ENCODE measurements at places on chromosomes 1 and 21.

- DNase-seq, result no peak
Measured at GRCh38 chr21:21907271-21907670, 909.1 kb downstream of the NCAM2 start.

DNA sequence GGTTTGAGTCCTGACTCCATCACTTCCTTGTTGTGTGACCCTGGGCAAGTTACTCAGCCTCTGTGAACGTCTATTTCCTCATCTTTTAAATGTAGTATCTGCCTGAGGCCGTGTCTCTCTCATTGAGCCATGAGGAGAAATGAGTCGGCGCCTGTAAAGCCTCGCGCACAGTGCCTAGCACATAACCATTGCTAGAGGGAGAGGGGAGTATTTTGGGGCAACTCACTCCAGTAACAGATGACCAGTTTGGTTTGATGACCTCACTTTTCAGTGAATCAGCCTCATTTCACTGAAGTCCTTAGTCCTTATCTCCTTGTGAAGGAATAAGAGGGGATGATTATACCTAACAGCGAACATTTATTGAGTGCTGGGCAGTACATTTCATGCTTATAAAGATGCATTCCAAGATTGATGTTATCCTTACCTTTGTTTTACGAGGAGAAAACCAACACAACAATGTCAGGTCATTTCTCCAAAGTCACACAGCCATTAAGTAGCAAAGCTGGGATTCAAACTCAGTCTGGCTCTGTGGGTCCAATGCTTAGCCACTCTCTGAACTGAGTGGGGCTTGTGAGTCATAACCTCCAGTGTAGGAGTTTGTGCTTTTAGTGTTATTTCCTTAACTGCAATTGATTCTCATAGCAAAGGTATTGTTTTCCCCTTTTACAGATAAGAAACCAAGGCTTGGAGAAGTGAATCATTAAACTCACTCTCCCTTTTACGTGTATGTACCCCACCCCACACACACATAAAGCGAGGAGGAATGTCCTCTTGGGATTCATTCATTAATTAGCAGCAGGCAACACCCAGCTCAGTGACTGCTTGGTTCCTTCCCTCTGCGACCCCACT lies 25.9 kb downstream of the KCNC4 start:
- no peak for DNase-seq

- DNase-seq, result no peak
Measured at GRCh38 chr1:239527051-239527693, 140.8 kb downstream of the CHRM3 start.

- no peak for DNase-seq
Measured at GRCh38 chr1:83017701-83018100, 981.2 kb downstream of the TTLL7 start.

DNA sequence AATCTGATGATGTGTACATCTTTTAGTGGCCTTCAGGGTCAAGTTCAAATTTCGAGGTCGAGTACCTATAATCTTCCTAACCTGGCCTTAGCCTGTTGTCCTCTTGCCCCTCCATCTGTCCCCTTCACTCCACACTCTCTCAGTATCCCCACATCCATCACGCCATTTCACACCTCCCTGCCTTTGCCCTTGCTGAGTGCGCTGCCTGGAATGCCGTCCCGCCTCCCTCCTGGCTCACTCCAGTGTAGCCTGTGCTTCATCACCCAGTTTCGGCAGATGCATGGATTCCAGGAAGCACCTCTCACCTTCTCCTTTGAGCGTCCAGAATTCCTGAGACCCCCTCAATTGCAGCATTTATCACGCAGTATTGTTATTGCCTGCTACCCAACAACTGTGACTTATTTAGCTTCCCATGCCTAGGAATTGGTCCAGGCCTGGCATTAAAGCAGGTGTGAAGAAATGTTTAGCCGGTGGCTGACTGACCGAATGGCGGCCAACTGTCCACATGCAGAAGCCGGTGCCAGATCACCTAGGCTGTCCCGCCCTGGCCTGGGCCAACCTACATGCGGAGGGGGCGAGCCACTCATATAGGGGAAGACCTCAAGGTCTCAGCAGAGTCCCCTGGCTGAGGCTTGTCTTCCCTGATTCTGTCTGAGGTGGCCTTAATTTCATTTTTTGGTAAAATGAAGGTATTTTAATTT lies 34.5 kb downstream of the MYOM3 start:
- DNase-seq, result no peak

- DNase-seq, result no peak
Measured at GRCh38 chr1:226778657-226779058, 39.6 kb upstream of the ITPKB start.

DNA sequence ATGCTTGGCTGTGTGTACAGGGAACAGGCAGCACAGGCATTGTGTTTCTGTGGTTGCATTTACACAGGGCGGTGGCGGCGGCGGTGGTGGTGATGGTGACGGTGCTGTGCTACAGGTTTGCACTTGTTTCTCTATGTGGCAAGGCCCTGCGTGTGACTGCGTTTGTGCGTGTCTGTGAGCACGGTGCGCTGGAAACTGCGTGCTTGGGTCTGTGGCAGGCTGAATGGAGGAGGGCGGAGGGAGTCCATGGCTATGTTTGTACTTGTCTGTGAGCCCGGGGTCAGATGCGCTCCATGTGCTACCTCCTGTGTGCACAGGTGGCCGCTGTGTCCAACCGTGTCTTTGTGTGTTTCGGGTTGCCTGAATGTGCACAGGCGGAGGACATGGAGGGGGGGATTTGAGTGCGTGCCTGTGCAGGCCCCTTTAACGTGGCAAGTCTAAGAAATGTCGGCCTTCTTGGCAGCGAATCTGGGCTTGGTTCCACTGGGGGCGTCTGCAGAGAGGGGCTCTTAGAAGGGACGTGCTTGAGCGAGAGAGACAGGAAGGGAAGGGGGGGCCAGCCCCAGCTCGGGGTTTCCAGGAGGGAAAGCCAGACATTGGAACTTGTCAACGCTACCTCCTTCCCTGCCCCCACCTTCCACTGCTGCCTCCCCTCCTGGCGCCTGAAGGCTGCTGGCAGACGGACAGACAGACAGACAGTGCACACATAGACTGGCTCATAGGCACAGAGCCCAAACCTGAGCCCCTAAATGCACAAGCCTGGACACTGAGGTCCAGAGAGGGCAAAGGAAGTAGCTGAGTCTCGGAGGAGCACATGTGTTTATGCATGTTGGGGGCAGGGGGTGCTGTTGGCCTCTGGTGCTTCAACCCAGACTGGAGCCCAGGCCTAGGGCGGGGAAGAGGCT lies 32.7 kb upstream of the WASF2 start:
- DNase-seq, result peak; percentile 58

DNA sequence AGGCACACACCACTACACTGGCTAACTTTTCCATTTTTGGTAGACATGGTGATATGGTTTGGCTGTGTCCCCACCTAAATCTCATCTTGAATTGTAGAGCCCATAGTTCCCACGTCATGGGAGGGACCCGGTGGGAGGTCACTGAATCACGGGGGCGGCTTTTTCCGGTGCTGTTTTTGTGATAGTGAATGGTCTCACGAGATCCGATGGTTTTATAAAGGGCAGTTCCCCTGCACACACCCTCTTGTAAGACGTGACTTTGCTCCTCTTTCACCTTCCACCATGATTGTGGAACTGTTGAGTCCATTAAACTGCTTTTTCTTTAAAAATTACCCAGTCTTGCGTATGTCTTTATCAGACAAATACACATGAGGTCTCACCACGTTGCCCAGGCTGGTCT lies 1.3 kb upstream of the FTCD start:
- no peak for DNase-seq

DNA sequence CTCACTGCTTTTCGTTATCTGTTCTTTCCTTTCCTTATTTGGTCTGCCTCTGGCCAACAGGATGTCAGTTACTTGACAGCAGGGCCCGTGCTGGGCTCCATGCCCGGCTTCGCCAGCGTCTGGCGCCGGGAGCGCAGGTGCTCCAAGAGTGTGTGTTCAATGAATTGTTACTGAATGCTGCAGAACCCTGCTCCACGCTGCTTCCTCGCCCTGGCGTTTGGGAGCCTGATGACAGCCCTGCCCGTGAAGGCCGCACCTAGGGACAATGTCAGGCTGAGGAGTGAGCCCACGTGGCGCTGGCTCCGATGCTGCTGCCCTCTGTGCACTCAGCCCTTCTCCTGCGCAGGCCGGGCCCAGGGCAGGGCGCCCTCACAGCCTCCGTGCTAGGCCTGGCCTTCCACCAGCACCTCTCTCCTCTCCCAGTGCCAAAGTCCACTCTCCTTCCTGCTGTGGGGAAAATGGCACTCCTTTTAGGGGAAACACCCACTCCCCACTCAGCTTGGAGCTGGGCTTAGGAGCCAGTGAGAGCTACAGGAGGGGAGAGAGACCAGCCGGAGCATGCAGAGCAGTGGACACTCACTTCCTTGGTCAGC lies 51.4 kb downstream of the ACBD3 start:
- DNase-seq, result no peak

GRCh38 chr1:3522564-3523265 lies 68.2 kb downstream of the ARHGEF16 start:
- no peak for DNase-seq

DNA sequence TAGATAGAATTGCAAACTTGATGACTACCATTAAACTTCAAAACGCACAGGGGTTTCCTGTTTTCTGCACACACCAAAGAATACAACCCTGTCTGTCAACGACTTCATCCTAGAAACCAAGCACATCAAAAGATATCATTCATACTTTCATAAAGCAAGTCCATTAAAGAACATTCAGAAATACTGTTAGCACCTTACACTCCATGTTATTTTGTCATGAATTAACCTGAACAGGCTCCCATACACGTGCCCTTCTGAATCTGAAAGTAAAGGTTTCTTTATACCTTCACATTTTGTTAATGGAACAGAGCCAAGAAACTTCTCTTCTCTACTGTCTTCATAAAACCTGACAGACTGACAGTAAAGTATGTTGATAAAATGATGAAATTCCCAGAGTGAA lies 46.1 kb downstream of the PUM1 start:
- no peak for DNase-seq

DNA sequence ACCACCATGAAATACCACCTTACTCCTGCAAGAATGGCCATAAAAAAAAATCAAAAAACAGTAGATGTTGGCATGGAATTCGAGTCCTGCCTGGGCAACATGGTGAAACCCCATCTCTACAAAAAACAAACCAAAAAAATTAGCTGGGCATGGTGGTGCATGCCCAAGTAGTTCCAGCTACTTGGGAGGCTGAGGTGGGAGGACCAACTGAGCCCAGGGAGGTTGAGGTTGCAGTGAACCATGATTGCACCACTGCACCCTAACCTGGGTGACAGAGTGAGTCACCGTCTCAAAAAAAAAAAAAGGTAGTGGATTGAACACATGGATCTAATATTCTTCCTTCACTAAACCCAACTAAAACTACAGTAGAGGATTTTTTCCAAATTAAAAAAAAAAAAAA lies 125.9 kb downstream of the CCDC185 start:
- no peak for DNase-seq

DNA sequence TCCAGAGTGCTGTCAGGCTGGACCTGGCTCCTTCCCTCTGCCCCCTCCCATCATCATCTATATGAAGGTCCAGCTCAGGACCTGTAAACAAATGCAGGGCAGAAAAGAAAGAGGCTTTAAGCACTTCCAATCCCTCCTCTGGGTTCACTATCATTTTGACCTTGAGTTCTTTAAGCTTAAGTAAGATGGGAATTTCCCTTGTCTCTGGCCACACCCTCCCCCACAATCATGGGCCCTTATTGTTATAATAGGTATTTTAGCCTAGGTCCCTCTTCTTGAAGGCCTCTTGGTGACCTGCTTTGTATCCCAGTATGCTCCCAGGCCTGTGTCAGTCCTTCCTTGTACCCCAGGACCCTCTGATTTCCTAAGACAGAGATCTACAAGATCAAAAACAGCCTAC lies 45.1 kb upstream of the EPS15 start:
- DNase-seq, result no peak

DNA sequence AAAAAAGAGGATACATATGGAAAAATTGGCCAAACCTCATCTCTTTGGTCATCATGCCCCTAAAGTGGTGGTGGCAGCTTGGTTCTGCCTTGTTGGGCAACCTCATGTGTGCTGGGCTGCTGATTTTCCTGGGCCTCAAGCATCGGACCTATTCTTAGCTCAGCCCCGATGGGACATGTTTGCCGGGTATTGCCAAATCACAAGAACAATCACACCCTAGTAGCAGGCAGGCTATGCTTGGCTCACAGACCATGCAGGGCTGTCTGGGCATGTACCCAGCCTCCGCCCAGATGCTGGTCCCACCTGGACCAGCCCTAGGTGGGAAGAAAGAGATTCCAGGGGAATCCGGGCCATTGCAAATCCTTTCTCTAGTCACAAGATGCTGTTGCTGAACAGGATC lies 189.4 kb upstream of the FGGY start:
- no peak for DNase-seq

- no peak for DNase-seq
Measured at GRCh38 chr1:231750296-231750695, 123.7 kb downstream of the DISC1 start.

GRCh38 chr1:150235294-150235851 lies 539 bp downstream of the ANP32E start:
- no peak for DNase-seq

GRCh38 chr1:180208264-180208663 lies 21.8 kb upstream of the LHX4 start:
- no peak for DNase-seq

GRCh38 chr21:46119144-46119636 lies 21.3 kb downstream of the COL6A2 start:
- DNase-seq, result no peak

DNA sequence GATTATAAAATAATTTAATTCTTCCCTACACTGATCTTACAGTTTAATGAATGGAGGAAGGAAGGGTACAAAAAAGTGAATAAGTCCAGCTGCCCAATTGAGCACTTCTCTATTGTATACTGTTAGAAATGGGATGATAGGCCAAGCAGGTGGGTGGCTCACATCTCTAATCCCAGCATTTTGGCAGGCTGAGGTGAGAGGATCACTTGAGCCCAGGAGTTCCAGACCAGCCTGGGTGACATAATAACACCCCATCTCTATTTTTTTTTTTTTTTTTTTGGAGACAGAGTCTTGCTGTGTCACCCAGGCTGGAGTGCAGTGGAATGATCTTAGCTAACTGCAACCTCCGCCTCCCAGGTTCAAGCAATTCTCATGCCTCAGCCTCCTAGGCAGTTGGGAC lies 57.5 kb downstream of the ATP2B4 start:
- DNase-seq, result no peak

- no peak for DNase-seq
Measured at GRCh38 chr1:201140941-201141260, 13.4 kb downstream of the TMEM9 start.

DNA sequence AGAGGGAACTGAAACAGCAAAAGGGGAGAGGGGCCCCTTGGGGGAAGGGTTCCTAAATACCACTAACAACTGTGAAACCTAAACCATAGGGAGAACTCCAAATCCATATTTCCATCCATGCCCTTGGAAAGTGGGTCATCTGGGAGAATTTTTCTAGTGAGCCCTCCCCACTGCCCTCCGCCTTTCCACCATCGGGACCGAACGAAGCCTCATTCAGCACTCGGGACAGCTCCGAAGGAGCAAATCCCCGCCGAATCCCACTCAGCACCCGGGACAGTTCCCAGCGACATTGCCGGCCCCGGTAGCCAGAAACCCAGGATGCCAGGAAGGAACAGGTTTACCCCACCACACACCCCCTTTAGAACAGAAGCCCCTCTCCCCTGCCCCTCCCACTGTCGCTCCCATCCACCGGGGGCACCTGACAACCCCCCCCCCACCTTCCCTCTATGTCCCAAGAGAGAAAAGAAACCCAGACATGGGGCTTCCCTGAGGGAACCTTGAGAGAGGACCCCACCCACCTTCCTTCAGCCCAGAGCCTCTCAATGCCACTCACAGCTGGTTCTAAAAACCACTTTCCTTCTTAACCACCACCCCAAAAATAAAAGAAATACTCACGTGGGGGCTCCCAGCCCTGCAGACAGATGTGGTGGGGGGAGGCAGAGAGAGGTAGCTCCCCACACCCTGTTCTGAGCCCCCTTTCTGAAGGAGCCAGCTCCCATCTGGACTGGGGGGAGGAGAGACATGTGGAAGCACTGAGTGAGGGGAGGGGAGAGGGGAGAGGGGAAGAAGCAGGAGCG lies 4.5 kb downstream of the DLGAP3 start:
- no peak for DNase-seq
